ENCODE measurements at places on chromosomes 13 and 19.
A peak's percentile ranks its signal among the peaks of the same experiment; 100 is the strongest.

GRCh38 chr13:27403727-27404385 is 20.6 kb upstream of the GTF3A start:
- DNase-seq = peak; percentile 7

GRCh38 chr13:103222683-103223082 is 156.5 kb upstream of the SLC10A2 start:
- DNase-seq = no peak

DNA sequence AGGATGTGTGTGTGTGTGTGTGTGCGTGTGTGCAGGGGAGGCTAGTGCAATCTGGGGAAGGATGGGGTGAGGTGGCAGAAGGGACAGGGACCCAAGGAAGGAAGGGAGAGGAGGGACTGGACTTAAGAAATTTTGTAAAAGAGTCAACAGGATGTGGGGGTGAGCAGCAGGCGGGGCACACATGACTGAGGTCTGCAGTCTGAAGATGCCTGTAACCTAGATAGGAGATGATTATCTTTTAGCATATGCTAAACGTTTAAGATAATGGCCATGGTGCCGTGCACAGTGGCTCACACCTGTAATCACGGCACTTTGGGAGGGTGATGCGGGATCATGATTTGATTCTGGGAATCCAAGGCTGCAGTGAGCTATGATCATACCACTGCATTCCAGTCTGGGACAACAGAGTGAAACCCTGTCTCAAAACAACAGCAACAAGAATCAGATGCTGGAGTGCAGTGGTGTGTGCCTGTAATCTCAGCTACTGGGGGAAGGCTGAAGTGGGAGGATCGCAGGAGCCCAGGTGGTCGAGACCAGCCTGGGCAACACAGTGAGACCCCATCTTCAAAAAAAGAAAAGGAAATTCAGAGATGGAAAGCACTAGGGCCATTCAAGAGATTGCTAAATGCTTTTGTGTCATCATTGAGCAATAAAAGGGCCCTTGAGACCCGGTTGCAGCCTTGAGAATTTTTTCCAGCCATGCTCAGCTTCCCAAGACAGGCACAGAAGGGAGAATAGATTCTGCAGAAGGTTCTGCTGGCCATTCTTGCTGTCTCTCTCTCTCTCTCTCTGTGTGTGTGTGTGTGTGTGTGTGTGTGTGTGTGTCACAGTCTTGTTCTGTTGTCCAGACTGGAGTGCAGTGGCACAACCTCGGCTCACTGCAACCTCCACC is 3.8 kb upstream of the ZNF414 start:
- DNase-seq = no peak

GRCh38 chr13:53250977-53251376 is 222.4 kb downstream of the OLFM4 start:
- no peak for DNase-seq

- DNase-seq = no peak
Measured at GRCh38 chr13:34779171-34779570, 162.9 kb upstream of the NBEA start.

GRCh38 chr19:42287017-42287826 is 14.7 kb upstream of the PRR19 start:
- no peak for DNase-seq

GRCh38 chr19:44808463-44809371 is at the start of gene BCAM:
TSS of gene BCAM (plus strand) at chr19:44809103. CDS start at chr19:44809125, 22 bp downstream.
- DNase-seq = no peak

DNA sequence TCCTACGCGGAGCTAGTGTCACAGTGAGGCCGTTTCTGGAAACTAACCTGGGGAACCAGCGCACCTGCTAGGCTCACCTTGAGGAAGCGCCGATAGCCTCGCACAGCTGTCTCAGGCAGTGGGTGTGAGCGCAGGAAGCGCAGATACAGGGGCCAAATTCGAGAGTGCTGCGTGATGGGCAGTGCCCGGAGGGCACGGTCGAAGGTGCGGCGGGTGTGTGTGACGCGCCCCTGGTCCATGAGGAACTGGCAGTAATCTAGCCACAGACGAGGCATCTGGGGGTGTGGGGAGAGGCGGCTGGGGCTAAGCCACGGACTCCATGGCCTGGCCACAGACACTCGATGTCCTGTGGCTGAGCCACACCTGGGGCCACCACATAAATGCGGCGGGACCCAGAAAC is 2.2 kb downstream of the XAB2 start:
- DNase-seq = no peak

DNA sequence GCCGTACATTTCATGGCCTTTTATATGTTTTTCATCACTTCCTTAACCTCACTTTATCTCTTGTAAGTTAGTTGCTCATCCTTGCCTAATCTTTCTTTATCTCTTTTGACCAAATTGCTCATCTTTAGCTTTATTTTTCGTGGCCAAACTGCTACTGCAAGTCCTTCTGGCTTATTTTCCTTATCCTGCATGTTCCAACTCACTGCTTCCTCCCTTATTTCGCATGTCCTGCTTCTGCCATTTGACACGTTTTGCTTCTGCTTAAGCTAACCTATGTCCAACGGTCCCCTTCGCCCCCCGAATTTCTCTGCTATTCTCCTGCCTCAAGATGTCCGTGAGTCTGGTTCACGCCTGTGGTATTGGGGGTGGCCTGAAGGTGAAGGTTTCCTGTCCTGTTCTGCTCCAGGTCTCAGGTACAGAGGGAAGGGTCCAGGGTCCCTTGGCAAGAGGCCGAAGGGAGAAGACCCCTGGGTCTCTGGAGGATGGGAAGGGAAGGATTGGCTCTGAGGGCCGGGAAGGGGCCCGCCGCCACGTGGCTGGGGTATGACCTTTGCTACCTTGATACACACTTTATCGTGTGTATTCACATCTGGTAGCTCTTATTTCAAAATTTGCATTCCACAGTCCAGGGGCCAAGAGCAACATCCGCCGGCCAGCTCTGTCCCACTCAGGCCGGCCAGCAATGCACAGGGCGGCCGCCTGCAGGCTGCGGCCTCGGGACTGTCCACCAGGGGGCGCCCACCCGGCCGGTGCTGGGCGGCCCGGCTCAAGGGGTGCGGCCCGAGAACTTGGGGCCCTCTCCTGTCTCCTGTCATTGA is 2.9 kb upstream of the C19orf85 start:
- DNase-seq = no peak

DNA sequence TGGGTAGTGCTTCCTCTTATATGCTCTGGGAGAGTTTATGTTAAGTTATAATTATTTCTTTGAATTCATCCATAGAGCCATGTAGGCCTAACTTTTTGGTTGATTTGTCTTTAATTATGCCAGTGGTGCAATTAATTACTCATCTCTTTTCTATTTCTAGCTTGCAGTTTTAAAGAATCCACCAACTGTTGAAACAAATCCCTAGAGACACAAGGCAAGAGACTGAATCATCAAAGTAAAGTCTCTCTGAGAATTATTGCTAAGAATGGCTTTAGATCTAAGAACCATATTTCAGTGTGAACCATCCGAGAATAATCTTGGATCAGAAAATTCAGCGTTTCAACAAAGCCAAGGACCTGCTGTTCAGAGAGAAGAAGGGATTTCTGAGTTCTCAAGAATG is 5.9 kb upstream of the ZNF551 start:
- DNase-seq = no peak

- no peak for DNase-seq
Measured at GRCh38 chr19:11949201-11949600, 15.6 kb upstream of the ZNF763 start.

GRCh38 chr19:51702103-51702824 is 9.1 kb downstream of the SPACA6 start:
- DNase-seq = no peak

DNA sequence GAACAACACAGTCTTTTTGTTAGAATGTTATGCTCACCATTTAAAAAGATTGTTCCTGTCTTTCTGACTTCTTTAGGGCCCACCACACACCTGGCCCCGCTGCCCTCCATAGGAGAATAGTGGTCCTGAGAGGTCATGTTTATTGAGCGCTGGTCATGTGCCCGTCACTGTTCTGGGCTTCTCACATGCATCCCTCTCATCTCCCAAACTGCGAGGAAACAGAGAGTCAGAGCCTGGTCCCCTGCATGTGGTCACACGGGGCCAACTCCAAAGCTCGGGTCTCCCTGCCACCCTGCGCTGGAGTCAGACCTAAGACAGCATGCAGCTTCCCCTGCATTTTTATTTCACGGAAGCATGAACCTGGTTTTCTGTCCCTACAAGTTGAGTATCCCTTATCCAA is 70.4 kb upstream of the GPR183 start:
- no peak for DNase-seq

- DNase-seq = peak; percentile 77
Measured at GRCh38 chr13:109784590-109785140, 1.7 kb downstream of the IRS2 start.

DNA sequence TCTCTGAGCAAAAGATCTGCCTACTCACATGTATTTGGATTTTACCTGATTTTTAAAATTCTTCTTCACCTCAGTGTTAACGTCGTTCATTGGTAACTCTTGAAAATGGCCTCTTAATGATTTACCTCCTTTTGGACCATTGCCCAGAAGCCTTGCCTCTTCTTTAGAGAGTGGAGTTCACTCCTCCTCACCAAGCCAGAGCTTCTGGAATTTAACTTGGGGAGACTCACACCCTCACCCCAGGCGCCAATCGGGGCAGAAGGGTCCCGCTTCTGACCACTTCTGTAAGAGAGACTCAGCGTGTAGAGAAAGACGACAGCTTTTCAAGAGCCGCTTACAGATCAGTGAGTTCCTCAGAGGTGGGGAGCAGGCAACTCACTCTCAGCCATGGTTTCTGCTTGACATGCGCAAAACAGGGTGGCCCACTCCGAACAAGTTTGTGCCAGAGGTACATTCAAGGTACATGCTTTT is 2.7 kb downstream of the PNMA8C start:
- DNase-seq = no peak

DNA sequence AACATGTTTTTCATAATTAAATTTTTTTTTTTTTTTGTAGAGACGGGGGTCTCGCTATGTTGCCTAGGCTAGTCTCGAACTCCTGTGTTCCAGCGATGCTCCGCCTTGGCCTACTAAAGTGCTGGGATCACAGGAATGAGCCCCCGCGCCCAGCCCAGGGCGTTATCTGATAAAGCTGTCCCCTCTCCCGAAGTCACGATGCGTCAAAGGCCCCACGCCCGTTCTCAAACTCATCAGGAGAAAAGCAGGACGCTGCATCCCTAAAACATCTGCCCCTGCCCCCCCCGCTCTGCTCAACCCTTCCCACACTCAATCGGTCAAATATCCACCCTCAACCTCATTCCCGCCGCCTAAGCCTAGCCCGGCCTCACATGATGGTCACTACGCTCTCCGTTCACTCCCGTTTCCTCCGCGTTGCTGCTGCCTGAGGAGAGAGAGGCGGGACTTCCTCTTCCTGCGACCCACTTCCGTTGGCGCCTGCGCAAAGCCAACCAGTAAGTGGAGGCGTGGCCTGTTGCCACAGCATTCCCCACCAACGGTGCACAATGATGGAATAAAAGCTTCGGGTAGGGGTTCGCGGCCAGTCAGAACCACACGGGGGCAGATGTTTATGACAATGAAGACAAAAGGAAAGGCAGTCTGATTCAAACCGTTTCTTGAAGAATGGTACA is at the start of gene SNRPD2:
SNRPD2 (minus strand) TSS at position 438 of the 671 bp plus-strand sequence; CDS start at position 373, 65 bp downstream.
- DNase-seq = peak; percentile 87

DNA sequence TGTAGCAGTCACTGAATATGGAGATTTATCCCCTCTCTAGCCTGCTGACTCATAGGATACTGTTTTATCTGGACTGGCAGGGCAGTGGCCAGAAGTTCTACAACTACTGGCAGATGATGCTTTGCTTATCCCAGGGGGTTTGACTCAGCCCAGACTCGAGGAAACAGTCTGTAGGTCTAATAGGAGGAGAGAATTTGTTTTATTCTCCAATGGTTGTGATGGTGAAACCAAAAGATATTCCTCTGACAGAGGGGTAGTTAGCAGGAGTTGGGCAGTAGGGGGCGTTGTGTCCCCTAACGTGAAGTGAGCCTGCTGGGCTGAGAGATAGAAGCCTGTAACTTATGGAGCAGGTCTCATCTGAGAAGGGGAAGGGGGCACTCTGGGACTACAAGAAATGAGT is 74.9 kb downstream of the WTIP start:
- no peak for DNase-seq

GRCh38 chr19:57934820-57935665 is at the start of gene ZNF418:
TSS of gene ZNF418 (minus strand) at chr19:57935402. CDS start at chr19:57933822, 1,580 bp downstream.
- DNase-seq = no peak

DNA sequence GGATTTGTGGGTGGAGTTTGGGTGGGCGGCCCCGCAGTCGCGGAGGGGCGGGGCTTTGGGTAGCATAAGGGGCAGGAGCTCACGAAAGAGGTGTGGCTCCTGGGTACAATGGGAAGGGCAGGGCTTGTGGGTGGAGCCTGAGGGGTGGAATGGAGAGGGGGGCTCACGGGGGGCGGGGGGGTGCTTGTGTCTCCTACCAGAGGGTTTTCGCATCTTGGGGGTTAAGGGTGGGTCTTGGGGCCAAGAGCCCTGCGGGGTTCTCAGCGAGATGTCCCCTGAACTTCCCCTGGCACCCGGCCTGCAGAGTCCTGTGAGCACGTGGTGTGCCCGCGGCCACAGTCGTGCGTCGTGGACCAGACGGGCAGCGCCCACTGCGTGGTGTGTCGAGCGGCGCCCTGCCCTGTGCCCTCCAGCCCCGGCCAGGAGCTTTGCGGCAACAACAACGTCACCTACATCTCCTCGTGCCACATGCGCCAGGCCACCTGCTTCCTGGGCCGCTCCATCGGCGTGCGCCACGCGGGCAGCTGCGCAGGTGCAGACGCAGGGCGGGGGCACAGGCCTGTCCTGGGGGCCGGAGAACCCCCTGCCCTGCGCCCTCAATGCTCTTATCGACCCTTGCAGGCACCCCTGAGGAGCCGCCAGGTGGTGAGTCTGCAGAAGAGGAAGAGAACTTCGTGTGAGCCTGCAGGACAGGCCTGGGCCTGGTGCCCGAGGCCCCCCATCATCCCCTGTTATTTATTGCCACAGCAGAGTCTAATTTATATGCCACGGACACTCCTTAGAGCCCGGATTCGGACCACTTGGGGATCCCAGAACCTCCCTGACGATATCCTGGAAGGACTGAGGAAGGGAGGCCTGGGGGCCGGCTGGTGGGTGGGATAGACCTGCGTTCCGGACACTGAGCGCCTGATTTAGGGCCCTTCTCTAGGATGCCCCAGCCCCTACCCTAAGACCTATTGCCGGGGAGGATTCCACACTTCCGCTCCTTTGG is 5.1 kb downstream of the FSTL3 start:
- DNase-seq = peak; percentile 86

DNA sequence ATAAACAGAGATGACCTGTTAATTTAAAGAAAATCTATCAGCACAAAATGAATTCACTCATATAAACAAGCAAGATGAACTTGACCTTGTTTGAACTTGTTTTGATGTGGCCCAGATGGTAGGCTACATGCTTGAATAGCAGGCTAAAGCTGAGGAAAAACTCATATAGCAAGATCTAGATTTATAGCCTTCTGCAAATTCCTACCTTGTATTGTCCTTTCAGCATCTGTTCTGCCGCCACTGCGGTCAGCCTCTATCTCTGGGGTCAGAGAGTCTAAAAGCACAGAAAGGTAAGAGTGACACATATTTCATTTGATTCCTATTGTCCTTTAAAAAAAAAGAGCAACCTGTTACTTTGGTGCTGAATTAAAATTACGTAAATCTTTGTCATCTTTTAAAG is 392.1 kb downstream of the DACH1 start:
- no peak for DNase-seq

- no peak for DNase-seq
Measured at GRCh38 chr19:29579308-29579910, 26.7 kb upstream of the POP4 start.

- DNase-seq = no peak
Measured at GRCh38 chr19:51873097-51873496, 14.7 kb downstream of the ZNF577 start.

- DNase-seq = no peak
Measured at GRCh38 chr13:51998723-51999509, 12.3 kb downstream of the ATP7B start.

All from NCI-H187 (cell line).